Fibroblast of villous mesenchyme (primary cell): ENCODE measurements at places on chromosomes 13 and 19. TPM values are rescaled to one million over a fixed set of nuclear protein-coding genes. Genes with fewer than 3 reads are reported as not detected.

SKA3 gene
- total RNA-seq = 12.9 and 24.2 TPM in 2 replicates

TPTE2 gene
- under 0.01 TPM in 1 of 2 replicates, not detected in the other for total RNA-seq

- no peak for DNase-seq
Measured at GRCh38 chr19:50882188-50882587, 8.9 kb downstream of the KLK2 start.

GRCh38 chr13:106302011-106302410 is 233.5 kb downstream of the EFNB2 start:
- no peak for DNase-seq

GRCh38 chr13:27293873-27294515 is 23.4 kb downstream of the RASL11A start:
- no peak for DNase-seq

DNA sequence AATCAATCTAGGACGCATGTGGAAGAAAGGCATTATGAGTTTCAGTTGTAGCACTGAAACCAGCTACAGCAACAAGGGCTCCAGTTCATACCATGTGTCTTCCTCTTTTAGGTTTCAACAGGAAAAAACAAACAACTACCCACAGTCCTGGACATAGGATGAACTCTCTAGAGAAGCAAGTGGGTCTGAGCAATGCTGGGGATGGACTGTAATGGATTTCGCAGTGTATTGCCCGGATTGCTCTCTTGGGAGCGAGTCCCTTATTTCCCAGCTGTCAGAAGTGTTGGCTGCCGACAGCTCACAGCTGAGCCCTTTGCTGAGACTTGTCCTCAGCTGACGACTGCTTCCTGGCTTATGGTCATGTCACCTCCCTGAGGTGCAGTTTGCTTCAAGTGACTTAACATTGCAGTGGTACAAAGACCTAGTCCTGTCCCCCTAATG is 12.1 kb upstream of the MYCBP2 start:
- no peak for DNase-seq

DNA sequence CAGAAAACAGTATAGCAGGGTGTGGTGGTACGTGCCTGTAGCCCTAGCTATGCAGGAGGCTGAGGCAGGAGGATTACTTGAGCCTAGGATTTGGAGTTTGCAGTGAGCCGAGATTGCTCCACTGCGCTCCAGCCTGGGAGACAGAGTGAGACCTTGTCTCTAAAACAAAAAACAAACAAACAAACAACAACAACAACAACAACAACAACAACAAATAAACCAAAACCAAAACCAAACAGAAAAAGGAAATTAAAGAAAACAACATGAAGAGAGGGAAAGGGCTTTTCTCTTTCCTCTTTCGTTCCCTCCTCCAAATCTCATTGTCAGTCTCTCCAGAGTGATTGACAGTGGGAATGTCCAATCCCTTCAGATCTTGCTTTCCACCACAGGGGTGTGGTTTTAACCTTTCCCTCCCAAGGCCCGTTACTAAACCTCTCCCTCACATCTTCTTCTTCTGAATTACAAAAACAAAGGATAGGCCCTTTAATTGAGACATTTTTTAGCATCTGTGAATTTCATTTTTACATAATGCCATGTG is 341.2 kb downstream of the HS6ST3 start:
- DNase-seq = no peak
